ENCODE measurements at places on chromosomes 2 and 18.

GRCh38 chr2:21042958-21043743, 722 bp downstream of the APOB start:
- DNase-seq = peak; percentile 26

DNA sequence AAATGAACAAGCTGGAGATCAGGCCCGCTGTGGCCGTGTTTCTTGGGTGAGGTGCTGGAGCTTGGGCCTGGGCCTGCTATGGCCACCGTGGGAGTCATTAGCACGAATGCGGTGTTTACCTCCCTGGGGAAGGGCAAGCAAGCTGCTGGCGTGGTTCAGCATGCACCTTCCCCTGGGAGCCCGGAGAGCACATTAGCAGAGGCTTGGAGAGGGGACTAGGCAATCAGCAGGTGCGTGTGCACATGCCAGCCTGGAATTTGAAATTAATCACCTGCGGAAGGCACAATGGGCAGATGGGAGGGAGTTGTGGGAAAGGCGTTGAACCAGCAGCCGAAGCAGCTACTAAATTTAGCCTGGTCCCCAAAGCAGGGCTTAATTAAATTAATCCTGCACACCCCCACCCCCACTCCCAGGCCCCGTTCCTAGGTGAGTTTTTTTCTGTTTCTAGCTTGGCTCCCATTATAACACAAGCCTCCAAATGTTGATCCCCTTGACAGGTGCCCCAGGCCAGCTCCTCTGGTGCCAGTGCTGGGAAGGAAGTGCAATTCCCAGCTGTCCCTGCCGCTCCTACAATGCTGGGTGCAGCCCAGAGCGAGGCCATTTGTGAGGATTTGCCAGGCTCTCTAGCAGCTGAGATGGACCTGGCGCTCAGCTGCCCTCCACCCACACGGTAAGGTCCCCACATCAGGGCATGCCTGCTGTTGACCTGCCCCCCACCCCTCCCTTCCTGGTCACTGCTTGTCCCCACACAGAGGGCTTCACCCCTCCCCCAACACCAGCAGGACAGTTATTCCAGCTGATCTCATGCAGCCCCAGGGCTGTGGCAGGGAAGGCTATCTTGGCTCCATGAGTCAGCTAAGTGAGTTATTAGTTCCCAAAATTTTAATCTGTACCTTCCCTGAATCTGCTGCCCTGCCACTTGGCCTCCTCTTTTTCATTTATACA, 115.0 kb downstream of the ZBTB7C start:
- peak; percentile 99 for DNase-seq

DNA sequence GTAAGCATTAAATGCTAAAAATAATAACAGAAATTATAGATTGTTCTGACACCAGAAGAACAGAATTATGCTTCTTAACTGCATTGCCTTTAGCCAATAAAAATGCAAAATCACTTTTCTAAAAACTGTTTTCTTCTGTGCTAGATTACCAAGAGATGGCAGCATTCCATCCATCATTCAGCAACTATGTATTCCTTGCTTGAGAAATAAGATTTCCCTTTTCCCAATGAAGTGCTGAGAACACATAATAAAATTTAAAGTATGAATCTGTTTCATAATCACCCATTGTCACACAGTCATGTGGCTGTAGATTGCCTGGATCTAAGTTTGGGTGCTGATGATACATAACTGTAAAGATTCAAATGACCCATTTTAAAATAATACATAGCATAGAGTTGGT, 504.2 kb downstream of the TDRD15 start:
- DNase-seq = no peak

GRCh38 chr18:80074697-80075096, 34.4 kb upstream of the ADNP2 start:
- no peak for DNase-seq

GRCh38 chr2:96970910-96971309, 15.5 kb downstream of the FAM178B start:
- peak; percentile 44 for DNase-seq

DNA sequence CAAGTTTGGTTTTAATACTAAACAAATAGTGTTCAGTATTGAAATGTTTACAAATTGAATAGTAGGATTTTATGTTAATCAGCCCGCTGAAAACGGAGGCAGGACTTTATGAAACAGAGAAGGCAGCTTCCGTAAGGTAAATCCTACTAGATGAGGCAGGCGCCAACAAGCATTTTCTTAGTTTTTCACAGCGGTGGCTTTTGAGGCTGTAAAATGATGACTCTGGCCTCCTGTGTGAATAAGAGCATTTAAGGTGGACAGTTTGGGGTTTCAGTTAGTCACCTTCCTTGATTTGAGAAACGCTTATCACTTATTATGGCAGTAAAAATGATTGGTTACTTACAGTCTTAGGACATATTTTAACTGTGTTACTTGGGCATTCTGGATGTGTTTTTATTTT, 212.9 kb downstream of the PTGR3 start:
- no peak for DNase-seq

- no peak for DNase-seq
Measured at GRCh38 chr2:102999958-103000357, 238.1 kb downstream of the TMEM182 start.

DNA sequence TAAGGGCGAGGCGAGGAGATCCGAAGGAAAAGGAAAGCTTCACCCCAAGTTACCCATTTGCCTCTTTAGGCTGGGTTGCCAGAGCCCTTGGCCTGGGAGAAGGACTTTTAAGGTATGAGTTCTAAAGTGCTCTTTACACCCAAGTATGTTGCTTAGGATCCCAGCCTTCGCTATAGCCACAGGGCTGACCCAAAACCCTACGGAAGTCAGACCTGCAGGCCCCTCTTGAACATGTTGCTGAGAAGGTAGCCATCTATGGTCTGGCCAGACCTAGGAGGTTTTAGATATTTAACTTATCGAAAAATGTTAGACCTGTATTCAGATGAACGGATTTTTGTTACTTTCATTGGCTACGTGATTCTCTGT, 95.4 kb downstream of the PMS1 start:
- DNase-seq = no peak

DNA sequence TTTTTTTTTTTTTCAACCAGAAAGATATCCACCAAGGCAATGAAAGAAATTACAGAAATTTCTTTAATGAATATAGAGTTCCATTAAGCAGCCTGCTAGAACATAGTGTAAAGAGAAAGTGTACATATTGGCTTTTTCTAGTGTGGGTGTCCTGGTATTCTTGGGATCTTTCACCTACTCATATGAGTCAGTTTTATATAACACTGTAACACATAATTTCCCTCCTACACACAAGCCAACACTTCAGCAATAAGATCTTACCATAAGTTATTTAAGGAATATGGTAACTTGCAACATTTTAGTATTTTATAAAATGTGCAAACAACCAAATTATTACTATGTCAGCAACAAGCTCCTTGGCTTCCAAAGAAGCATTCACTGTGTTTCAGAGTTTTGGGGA, 59.9 kb downstream of the ZRANB3 start:
- no peak for DNase-seq

- no peak for DNase-seq
Measured at GRCh38 chr2:51812138-51812866, 780.4 kb upstream of the NRXN1 start.

GRCh38 chr2:151906633-151906998, 78.4 kb upstream of the ARL5A start:
- DNase-seq = no peak

DNA sequence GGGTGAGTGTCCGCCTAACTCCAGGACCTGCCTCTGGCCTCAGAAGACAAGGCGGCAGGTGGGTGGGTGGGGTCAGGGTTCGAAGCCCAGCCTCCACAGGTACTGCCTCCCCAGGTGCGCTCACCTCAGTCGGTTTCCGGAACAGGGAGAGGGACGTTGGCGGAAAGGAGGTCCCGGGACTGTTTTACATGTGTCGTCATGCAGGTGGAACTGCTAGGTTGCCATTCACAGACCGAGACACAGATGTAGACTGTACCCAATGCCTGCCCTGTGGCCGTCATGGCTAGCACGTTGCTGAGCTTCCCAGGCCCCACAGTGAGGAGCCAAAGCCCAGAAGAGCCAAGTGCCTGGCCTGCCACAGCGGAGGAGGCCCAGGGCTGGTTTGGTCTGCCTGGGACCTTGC, 284.0 kb upstream of the HS6ST1 start:
- DNase-seq = no peak

GRCh38 chr2:625415-626333, 51.5 kb downstream of the TMEM18 start:
- no peak for DNase-seq

GRCh38 chr2:75764611-75765010, 53.9 kb upstream of the GCFC2 start:
- DNase-seq = no peak

Data from NCI-H146 (cell line).